ENCODE measurements at places on chromosomes 7 and 10. TPM values are rescaled to one million over a fixed set of nuclear protein-coding genes. Genes with fewer than 3 reads are reported as not detected.

DNA sequence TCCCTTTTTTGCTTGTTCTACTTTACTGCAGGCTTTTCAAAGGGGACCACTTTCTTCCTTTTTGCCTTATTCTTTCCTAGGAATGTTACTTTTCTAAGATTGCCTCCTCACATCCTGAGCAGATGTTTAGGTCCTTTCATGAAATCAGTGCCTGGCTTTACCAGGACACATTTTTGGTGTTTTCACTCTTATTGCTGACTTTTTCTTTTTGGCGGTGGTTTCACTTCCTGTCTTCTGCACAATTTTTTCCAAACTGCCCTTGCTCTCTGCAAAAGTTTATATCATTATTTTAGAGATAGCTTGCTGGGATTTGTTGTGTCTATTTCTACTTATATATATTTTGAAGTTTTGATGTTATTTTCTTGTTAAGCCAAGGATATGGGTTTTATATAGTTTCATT lies 332.2 kb upstream of the MTPN start:
- no peak overlapping the region for H3K27ac ChIP-seq
- H3K27me3 ChIP-seq = no peaks in the 10 kb centered on the region
- H3K36me3 ChIP-seq = no peaks in the 10 kb centered on the region
- H3K4me3 ChIP-seq = no peak overlapping the region
- no peaks in the 10 kb centered on the region for H3K4me1 ChIP-seq

DNA sequence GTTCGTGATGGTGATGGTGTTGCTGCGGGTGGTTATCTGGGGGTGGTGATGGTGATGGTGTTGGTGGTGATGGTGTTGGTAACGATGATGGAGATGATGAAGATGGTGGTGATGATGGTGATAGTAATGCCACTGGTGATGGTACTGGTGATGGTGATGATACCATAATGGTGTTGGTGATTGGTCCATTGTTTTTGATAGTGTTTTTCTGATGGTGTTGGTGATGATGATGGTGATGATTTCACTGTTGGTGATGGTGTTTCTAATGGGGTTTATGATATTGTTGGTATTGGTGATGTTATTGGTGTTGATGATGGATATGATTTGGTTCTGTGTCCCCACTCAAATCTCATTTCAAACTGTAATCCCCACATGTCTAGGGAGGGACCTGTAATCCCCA lies 51.7 kb upstream of the PITRM1 start:
- H3K4me1 ChIP-seq = peaks cover 4% of the 10 kb centered on the region
- H3K36me3 ChIP-seq = no peaks in the 10 kb centered on the region
- no peaks in the 10 kb centered on the region for H3K27me3 ChIP-seq
- DNase-seq = no peak
- no peak overlapping the region for H3K27ac ChIP-seq
- no peak overlapping the region for H3K4me3 ChIP-seq

GRCh38 chr7:158824028-158824427 lies 5.3 kb downstream of the ESYT2 start:
- no peaks in the 10 kb centered on the region for H3K27me3 ChIP-seq

DNA sequence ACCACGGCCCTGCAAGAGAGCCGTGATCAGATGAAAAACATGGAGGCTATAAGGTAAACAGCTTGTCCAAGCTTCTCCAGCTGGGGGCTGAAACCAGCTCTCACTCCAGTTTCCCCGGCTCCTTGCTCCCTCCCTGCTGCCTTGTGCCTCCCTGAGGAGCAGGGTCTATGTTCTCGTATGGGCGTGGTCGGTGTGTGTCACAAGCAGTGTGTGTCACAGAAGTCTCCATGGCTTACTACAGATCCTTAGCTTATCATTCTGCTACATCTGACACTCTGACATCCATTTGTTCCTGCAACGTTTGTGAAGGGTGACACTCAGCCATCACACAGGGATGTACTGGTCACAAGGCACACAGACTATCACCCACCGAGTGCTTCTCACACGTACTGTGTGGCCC lies 54.6 kb downstream of the CSGALNACT2 start:
- no peak for DNase-seq
- H3K36me3 ChIP-seq = no peaks in the 10 kb centered on the region
- no peaks in the 10 kb centered on the region for H3K27me3 ChIP-seq
- H3K4me1 ChIP-seq = no peaks in the 10 kb centered on the region
- no peak overlapping the region for H3K4me3 ChIP-seq
- H3K27ac ChIP-seq = no peak overlapping the region

The MGAM2 gene
- total RNA-seq = 0.11 TPM

The ODAD2 gene
- total RNA-seq = 2.5 TPM

The GNAT3 gene
- not detected for total RNA-seq

The KRIT1 gene
- total RNA-seq = 65.0 TPM

Data from ovary (tissue), 10 donors.